Astrocyte of the hippocampus (primary cell): ENCODE measurements at places on chromosomes 5 and 9.

DNA sequence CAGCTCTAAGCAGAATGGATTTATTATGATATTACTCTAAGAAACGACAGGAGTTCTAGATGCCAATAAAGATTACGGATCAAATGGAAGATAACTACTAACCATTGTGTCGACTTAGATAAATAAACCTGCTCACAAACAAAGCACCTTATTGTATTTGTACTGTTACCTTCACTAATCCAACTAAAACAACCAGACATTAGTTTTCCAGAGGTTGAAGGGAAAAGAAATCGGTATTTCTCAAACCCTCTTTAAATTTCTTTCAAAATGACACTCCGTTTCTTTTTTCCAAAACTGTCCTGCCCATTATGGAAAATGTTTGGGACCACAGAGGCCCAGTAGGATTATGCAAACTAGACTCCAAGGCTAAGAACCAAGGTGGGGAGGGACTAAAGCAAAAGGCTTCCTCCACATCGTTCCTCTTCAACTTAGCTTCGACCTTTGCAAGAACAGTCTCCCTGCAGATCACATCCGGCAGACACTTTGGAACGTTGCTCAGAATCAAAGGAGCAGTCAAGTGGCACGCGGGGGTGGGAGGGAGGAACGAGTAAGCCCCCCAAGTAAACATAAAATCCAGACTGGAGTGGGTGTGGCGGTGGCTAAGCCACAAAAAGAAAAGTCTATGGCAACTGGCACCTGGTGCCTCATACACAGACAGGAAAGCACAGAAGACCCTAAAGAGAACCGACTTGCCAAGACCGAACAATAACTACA lies 2.7 kb downstream of the MLLT3 start:
- peak; percentile 46 for DNase-seq

DNA sequence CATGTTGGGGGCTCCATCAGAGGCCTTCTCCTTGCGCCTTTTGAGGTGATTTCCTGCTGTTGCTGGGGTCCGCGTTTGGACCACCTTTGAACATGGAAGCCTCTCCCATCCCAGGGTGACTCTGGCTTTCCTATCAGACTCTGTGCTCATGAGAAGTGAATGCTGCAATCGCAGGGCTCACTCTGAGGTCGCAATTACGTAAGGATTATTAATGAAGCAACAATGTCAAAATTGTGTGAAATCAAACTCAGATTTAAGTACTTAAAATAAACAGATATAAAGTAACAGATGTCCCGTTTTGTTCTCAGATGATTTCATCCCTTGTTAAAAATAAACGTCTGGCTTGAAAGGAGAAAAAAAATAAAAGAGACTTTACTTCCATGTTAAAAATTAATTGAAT lies 634.2 kb downstream of the BNC2 start:
- no peak for DNase-seq

GRCh38 chr5:50704730-50705129 lies 38.3 kb downstream of the PARP8 start:
- DNase-seq = no peak

- peak; percentile 6 for DNase-seq
These were observed 24.8 kb downstream of the STX17 start for GRCh38 chr9:99931155-99931840.

DNA sequence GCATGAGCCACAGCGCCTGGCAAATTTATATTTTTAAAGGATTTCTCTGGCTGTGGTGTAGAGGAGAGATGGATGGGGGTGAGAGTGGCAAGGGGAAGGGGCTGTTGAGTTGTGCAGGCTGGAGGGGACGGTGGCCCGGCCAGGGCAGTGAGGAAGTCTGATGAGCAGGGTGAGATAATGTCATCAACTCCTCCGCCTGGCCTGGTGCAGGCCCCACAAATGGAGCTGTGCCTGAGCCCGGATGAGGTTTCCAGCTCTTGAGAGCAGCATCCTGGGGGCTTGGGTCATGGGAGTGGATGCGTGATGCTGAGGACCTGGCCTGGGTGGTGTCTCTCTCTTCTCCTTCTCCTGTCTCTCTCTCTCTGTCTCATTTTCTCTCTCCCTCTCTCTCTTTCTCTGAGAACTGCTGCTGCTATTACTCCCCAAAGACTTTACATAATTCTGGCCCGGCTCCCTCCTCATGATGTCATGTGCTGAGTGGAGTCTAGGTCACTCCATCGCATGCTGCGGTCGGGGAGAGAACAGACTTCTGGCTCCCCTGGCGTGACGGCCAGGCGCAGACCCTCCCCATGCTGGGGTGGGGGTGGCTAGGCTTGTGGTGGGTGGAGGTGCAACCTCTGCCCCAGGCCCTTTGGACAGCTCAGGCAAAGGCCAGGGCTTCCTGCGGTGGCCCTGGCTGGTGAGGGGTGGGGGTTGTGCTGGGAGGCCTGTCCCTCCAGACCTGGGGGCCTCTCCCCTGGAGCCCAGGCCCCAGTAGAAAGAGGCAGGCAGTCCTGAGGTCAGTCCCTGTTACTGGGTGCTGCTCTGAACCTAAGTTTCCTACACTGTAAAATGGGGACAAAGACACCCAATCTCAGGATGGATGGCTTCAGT lies 26.4 kb downstream of the FGF18 start:
- DNase-seq = peak; percentile 41

- no peak for DNase-seq
These were observed 6.9 kb downstream of the RAB14 start for GRCh38 chr9:121194730-121195129.

DNA sequence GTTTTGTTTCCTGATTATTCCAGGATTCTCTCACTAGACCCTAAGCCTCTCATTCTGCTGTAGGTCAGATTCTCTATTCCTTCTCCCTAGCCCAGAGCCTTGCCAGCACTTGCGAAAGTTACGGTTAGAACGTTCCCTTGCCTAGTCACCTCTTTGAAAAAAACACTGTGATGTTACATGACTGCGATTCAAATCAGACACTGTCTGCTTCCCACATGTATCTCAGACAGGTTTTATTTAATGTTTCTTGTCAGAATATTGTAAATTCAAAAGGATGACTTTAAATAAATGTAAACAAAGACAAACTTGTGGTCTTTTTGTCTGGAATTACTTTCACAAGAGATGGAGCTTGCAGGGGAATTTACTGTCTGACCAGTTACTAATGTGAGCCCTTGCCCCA lies 116.5 kb upstream of the OTULINL start:
- DNase-seq = no peak

- no peak for DNase-seq
These were observed 302.6 kb downstream of the ARHGEF28 start for GRCh38 chr5:73928476-73929070.

- no peak for DNase-seq
These were observed 473 bp upstream of the GABRA1 start for GRCh38 chr5:161847447-161847846.

GRCh38 chr9:108703429-108703828 lies 152.4 kb downstream of the ACTL7B start:
- DNase-seq = no peak

DNA sequence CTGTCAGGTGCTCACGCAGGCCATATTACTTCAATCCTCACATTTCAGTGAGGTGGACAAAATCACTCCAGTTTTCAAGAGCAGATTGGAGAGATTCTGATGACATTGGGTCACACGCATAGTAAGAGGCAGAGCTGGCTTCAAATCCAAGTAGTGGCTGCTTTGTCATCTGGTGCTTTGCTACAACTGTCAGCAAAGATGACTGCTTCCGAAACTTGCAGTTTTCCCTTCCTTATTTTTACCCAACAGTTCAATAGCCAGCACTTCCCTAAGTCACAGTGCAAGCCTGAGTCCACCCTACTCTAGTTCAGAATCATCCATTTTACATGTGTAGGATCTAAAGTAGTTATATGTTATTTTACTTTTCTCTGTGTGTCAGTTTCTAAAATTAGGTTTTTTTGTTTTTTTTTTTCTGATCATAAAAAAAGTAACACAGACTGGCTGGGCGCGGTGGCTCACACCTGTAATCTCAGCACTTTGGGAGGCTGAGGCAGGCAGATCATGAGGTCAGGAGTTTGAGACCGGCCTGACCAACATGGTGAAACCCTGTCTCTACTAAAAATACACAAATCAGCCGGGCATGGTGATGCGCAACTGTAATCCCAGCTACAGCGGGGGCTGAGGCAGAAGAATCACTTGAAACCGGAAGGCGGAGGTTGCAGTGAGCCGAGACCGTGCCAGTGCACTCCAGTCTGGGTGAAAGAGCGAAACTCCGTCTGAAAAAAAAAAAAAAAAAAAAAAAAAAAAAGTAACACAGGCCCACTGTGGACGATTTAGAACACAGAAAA lies 49.6 kb downstream of the ANKDD1B start:
- DNase-seq = no peak

DNA sequence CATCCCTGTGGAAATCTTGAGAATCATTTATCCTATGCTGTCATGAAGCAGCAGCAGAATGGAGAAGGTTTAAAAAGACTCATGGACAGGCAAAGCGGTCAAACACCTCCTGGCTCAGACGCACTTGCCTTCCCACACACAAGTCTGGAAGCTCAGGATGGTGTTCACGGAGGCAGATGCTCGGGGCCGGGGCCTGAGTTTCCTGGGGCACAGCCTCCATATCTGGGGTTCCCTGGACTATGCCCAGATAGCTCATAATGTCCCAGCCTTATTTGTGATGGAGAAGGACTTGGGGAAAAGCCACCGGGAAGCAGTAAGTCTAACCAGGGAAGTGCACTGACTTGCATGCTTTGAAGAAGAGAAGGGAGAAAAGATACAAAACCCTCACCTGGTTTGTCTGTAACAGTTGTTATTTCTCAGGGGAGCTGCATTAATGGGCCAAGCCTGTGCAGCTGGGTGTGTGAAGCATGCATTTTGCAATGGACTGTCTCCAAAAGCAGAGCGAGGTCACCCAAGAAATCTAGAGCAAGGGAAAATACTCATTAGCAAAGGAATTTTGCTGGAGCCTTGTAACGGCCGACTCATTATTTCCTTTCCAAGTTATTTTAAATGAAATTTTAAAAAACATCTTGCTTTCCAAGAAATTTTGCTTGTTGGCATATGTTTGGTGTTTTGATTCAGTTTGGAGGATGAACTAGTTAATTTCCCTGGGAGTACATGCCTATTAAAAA lies 3.4 kb downstream of the S1PR3 start:
- DNase-seq = peak; percentile 45

DNA sequence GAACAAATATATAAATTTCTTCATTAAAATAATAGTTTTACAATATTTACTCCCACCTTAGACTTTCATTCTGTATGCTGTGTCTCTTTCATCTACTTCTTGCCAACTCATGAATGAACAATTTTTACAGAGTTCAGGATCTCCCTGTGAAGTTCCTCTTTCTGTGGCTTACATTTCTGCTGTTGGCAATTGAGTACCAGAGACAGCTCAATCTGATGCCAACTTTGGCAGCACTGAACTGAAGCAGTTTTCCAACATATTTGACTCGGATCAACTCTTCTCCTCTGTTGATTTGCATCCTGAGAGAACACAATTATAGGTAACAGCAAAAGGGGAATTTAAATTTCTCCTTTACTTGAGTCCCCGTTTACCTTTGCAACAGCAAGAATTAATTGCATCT lies 1262.2 kb downstream of the EFNA5 start:
- peak; percentile 8 for DNase-seq

DNA sequence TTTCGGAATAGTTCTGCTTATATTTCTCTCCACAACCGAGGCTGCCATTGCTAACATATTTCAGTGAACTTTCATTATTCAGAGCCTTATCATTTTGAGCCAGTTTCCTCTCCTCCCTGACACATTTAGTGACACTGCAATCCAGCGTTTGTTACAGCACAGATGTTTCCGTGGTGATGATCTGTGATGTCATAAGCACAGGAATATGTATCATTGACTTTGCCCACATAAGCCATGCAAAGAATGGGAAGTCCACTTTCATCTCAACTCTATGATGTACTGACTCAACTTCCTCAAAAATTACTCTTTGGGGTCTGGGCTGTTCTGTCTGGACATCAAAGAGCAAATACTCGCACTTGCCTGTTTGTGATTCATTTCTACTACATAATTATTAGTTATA lies 291.8 kb downstream of the EBF1 start:
- DNase-seq = no peak

DNA sequence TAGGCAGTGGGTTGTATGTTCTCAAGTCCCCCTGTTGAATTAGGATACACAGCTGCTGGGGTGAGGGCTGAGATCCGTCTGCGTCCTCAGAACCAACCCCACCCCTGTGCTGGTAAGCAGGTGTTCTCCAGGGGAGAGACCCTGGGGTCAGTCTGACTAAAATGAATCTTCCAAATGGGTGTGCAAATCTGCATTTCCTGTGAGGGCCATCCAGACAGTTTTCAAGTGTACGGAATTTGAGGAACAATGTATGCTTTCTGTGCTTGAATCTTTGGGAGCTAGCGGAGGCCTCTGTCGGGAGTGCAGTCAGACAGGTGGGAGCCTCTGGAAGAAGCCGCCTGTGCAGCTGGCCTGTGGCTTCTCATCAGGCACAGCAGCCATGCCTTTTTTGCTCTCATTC lies 122.9 kb downstream of the MACROH2A1 start:
- DNase-seq = no peak

DNA sequence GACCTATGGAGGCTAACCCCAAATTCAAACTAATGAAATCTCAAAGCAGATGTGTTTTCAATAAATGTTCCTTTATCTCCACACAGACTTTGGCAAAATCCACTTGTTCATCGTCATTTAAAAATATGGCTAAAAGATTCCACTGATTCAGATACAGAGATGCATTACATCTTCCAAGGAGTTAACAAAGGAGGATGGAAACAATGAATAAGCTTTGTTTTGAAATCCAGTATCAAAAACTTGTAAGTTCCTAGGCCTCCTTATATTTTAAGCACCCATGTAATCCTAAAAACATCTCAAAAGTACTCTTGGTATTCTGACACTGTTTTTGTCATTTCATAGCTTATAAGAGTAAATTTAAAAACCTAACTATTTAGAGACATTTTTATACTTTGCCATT lies 345.6 kb upstream of the ACTBL2 start:
- no peak for DNase-seq

- DNase-seq = no peak
These were observed 112.6 kb upstream of the ZNF608 start for GRCh38 chr5:124859027-124859426.

DNA sequence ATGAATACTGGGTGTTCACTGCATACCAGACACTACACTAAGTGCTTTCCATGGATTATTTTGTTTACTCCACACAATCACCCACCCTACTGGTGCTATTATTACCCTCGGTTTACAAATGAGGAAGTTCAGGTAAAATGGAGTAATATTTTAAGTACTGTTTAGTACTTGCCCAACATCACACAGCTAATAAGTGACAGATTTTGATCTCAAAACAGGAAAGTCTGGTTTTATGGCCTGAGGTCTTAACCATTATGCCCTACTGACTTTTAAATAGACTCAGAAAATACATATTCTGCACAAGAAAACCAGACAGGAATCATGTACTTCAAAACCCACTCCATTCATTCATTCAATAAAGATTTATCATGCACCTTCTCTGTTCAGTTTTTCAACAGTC lies 431.0 kb upstream of the TLE4 start:
- no peak for DNase-seq
